ENCODE measurements at places on chromosomes 16 and 17.

GRCh38 chr17:80006339-80006720, 29.3 kb downstream of the TBC1D16 start:
- no peak for DNase-seq

DNA sequence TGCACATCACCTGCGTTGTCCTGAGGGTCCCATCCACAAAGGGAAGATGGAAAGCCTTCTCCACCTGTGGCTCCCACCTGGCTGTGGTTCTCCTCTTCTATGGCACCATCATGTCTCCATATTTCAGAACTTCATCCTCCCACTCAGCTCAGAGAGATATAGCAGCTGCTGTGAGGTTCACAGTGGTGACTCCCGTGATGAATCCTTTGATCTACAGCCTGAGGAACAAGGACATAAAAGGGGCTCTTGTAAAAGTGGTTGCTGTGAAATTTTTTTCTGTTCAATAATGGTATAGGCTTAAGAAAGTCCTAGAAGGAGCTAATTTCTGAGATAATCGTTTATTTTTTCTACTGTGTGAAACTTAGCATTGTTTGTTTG, 18.7 kb downstream of the ZNF200 start:
- DNase-seq: no peak

- no peak for DNase-seq
Measured at GRCh38 chr16:3731126-3731935, 14.0 kb upstream of the TRAP1 start.

GRCh38 chr17:74161503-74161875, 42.0 kb upstream of the RPL38 start:
- DNase-seq: no peak

- DNase-seq: no peak
Measured at GRCh38 chr16:11200592-11200991, 55.4 kb downstream of the SOCS1 start.

- DNase-seq: no peak
Measured at GRCh38 chr17:58184308-58184985, 8.1 kb upstream of the EPX start.

DNA sequence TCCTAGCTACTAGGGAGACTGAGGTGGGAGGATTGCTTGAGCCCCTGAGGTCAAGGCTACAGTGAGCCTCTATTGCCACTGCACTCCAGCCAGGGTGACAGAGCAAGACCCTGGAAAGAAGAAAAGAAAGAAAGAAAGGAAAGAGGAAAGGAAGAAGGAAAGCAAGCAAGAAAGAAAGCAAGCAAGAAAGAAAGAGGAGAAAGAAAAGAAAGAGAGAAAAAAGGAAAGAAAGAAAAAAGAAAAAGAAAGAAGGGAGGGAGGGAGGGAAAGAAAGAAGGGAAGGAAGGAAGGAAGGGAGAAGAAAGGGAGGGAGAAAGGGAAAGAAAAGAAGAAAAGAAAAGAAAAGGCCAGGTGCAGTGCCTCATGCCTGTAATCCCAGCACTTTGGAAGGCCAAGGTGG, 9.0 kb downstream of the ACTG1 start:
- no peak for DNase-seq

GRCh38 chr17:40341808-40342503, 22.6 kb downstream of the GJD3 start:
- DNase-seq: no peak

- DNase-seq: no peak
Measured at GRCh38 chr17:21318439-21318838, 33.9 kb downstream of the MAP2K3 start.

DNA sequence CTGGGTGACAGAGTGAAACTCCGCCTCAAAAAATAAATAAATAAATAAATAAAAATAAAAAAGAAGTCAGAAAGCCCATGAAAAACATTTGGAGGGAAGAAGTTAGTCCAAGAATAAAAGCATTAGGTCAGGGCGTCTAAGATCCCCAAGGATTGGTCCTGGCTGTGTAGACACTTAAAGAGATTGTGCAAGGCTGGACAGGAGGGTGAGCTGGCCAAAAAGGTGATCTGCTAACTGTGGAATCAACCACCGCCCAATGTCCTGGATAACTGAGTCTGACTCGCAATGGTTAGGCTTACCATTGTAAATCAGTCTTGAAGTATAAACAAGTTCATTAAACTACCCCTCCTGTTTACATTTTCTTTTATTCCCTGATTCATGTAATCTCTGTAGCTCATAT, 8.8 kb upstream of the ABCA8 start:
- no peak for DNase-seq

- no peak for DNase-seq
Measured at GRCh38 chr17:43515656-43516055, 30.5 kb downstream of the ETV4 start.

- DNase-seq: no peak
Measured at GRCh38 chr17:42493319-42493718, 34.6 kb downstream of the ATP6V0A1 start.

DNA sequence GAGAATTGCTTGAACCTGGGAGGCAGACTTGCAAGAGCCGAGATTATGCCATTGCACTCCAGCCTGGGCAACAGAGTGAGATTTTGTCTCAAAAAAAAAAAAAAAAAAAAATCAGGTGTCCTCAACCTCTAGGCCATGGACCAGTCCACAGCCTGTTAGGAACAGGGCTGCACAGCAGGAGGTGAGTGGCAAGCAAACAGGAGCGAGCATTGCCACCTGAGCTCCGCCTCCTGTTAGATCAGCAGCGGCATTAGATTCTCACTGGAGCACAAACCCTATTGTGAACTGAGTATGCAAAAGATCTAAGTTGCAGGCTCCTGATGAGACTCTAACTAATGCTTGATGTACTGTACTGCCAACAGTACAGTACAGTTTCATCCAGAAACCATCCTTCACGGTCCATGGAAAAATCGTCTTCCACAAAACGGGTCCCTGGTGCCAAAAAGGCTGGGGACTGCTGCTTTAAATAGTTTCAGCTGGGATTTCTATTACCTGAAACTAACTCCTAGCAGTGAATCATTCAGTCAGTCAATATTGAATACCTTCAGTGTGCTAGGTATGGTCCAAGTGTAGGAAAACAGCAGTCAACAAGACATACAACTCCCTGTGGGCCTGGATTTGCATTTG, 56.3 kb upstream of the DHX40 start:
- DNase-seq: no peak

DNA sequence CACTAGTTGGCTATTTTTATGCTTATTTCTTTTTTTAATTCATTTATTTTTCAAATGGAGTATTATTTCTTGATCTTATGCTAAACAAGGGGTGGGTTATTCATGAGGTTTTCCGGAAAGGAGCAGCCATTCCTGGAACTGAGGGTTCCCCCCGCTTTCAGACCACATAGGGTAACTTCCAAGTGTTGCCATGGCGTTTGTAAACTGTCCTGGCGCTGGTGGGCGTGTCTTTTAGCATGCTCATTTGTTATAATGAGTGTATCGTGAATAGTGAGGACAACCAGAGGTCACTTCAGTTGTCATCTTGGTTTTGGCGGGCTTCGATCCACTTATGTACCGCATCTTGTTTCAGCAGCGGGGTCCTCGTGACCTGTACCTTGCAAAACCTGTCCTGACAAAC, 29.6 kb upstream of the ASGR2 start:
- no peak for DNase-seq

GRCh38 chr17:77371888-77372443, 231.2 kb downstream of the SEC14L1 start:
- DNase-seq: no peak

DNA sequence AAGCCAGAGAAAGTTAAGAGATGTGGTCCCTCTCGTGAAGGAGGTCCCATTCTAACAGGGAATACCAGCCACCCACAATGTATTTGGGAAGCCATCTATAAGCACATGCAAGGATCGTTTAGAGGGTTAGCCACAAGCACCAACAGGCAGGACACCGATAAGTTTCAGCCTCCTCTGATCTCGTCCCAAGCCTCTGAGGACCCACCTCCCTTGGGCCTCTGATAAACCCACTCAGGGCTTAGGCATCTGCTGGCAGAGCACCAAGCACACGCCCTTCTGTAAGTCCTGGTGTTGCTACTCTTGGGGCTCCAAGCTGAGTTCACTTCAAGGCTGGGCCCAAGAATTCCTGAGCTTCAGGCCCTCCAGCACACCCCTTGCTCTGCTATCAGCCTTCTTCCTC, 5.4 kb upstream of the PNPO start:
- no peak for DNase-seq

GRCh38 chr16:50372611-50373344, 4.0 kb upstream of the BRD7 start:
- DNase-seq: no peak

DNA sequence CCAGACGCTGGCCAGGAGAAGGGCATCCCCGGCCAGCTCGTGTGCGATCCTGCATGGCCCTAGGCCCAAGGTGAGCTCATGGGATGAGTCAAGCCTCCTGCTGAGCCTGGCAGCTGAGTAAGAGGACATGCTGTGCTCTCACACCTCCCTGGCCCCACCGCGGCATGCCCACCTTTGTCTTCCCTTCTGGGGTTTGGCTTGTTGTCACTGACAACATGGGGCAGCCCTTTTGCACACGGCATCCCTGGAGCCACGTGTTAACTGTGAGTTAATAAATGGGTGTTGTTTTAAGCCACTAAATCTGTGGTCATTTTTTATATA, 8.9 kb upstream of the TNS4 start:
- no peak for DNase-seq

DNA sequence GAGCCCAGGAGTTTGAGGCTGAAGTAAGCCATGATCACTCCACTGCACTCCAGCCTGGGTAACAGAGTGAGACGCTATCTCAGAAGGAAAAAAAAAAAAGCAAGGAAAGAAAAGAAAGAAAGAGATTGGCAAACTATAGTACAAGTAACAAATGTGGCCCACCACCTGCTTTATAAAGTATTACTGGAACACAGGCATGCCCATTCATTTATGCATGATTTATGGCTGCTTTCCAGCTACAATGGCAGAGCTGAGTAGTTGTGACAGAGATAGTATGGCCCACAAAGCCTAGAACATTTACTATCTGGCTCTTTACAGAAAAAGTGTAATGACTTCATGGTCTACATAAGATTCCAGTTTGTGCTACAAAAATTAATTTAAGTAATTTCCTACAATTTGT, 23.6 kb downstream of the C16orf87 start:
- DNase-seq: no peak

DNA sequence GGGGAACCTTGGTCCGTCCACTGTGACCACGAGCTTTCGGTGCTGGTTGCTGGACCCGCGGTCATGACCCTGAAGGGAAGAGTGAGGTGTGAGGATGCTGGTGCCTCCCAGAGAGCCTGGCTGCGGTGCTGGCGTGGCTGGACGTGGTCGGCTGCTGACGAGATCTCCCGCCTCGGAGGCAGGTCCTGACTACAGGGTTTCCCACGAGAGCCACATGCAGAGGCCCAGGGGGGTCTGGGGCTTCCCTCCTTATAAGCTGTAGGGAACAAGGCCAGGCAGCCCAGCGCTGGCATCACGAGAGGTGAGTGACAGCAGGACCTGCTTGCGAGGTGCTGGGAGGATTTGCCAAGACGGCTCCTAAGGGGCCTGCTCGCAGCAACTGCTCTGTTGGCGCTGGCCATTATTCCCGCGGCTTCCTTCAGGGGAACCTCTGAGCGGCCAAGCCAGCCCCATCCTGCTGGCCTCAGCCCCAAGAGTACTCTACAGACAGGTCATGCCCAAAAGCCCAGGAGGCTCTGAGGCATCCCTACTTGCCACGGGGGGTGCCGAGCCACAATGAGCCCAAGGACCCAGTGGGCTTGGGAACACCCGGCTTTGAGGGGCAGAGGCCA, 134.8 kb downstream of the FOXL1 start:
- no peak for DNase-seq

GRCh38 chr17:40327244-40327729, 18.3 kb downstream of the RARA start:
- DNase-seq: no peak

GRCh38 chr16:84143784-84144199, 1.2 kb downstream of the HSDL1 start:
- DNase-seq: no peak

- no peak for DNase-seq
Measured at GRCh38 chr17:61486135-61487120, 34.2 kb downstream of the TBX4 start.

- DNase-seq: no peak
Measured at GRCh38 chr17:40499551-40500189, 1.8 kb downstream of the TNS4 start.

DNA sequence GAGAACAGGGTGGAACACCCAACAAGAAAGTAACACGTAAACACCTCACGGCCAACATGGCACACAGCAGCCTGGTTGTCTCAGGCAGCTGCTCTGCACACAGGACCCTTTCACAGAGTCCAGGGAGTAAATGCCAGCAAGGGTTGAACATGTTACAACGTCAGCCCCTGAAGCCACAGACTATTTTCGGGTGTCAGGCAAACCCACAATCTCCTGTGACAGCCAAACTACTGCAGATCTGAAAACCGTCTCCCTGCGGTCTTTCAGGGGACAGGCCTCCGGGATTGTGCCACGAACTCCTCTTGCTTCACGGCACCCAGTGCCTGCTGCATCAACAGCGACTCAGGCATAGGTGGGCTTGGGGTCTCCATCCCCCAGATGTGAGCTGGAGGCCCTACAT, 127.7 kb downstream of the XYLT1 start:
- DNase-seq: peak; percentile 72

- DNase-seq: no peak
Measured at GRCh38 chr17:44023545-44024270, 8.9 kb upstream of the TMEM101 start.

- no peak for DNase-seq
Measured at GRCh38 chr17:55284001-55284884, 19.5 kb downstream of the HLF start.

GRCh38 chr16:89093602-89094251, at the start of gene ACSF3:
TSS of gene ACSF3 (plus strand) at chr16:89093852. CDS start at chr16:89100682, 6,830 bp downstream.
- DNase-seq: peak; percentile 82

- no peak for DNase-seq
Measured at GRCh38 chr17:72594248-72594647, 473.4 kb downstream of the SOX9 start.

DNA sequence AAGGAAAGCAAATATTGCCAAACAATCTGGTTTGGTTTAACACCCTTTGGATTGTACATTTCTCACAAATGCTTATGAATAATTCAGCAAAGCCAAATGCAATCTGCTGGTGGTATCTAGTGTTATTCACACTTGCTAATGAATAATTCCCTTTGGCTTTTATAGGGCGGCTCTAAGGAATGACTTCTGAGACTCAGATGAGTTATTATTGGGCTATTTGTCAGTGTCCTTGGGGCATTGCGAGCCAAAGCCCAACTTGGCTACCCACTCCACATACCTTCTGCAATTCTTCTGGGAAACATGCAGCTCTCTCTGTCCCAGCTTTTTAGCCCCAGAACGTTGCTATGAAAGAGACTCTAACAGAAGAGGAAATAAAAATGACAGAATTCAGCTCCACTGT, 41.1 kb downstream of the FTO start:
- no peak for DNase-seq

GRCh38 chr17:57403236-57403635, 146.9 kb downstream of the MSI2 start:
- no peak for DNase-seq

GRCh38 chr16:57039148-57039812, 49.9 kb downstream of the NLRC5 start:
- DNase-seq: no peak
